ENCODE measurements at places on chromosomes 7 and 10.

GRCh38 chr10:35783305-35783838 is 141.3 kb upstream of the FZD8 start:
- DNase-seq: no peak

GRCh38 chr10:28928484-28928883 is 251.2 kb downstream of the BAMBI start:
- DNase-seq: no peak

GRCh38 chr7:57404967-57405421 is 45.0 kb upstream of the ZNF716 start:
- DNase-seq: no peak

- DNase-seq: no peak
Observed at GRCh38 chr10:80280071-80280800, 9.2 kb downstream of the MAT1A start.

DNA sequence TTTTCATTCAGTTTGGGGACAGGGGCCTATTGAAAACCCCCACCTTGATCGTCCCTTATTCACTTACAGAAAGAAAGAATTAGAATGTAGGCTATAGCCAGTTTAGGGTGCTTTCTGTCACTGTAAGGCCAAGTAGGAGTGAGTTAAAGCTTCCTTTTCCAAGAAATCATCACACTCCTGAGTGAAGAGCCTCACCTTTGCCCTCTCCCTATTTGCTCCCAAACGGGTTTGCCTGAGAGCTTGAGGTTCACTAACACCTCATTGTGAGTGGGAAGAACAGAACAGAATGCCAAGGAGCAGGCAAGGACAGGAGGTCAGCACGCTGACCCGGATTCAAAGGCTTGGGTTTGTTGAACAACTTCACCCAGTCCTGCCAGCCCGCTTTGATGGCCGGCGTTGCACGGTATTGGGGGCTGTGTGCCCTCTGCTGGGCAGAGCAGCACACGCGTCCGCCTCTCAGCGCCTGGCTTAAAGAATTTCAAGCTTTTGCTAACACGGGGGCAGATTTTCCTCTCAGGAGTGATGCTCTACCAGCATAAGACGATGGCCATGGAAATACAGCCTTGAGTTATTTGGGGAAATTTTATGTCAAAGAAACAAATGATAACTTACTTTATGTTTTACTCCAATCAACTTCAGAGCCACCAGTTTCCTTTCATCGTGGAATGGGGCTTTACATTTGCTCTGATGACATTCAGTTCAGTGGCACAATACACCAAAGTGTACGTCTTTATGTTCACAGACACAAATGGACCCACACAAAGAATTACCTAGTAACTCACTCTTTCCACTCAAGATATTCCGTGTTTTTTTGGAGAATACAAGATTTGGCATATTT is 470.0 kb downstream of the SUGCT start:
- peak; percentile 41 for DNase-seq

DNA sequence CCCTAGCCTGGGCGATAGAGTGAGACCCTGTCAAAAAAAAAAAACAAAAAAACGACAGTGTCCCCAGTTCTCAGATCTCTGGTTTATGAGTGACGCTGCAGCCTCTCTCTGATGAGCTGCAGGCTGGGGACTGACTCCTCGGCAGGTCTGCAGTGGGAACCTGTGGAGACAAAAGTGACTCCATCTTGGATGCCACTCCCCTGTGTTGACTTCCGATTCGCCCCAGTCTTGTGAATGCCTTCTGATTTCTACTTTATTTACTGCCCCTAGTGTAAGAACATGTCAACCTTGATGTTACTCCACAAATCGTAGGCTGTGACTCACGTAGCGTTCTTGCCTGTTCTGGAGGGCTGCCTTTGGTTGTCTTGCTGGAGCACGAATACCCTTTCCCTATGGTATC is 6.2 kb downstream of the TACR2 start:
- no peak for DNase-seq

GRCh38 chr7:55369427-55370400 is 4.6 kb downstream of the LANCL2 start:
- no peak for DNase-seq

DNA sequence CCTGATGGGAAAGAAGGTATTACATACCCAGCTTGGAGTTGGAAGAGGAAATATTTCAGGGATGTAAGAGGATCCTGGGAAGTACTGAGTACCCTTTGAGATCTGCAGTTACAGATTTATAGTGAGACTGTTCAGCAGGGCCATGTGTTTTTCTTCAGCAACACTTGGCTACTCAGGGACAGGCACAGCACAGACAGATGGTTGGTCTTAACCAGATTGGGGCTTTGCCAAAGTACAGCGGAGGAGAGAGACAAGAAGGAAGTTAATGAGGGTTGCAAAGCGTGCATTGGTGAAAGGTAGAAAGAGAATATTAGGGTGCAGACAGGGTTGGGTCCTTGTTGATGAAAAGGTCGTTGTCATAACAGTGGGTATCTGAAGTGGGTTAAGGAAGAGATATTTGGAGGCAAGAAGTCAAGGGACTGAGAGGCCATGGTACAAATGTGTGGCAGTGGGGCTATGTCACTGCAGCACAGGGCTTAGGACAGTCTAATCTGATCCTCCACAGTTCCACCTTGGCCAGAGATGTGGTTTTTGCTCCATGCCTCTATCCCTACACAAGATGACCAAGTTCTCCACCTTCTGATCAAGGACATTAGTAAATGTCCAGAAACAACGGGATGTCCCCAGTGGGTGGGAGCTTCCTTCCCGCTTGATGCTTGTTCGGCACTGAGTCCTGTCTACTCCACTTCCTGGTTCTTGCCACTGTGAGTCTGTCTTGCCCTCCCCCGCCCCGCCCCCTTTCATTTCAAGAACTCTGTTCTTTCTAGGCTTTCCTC is 18.9 kb upstream of the DNAJC1 start:
- DNase-seq: peak; percentile 78

DNA sequence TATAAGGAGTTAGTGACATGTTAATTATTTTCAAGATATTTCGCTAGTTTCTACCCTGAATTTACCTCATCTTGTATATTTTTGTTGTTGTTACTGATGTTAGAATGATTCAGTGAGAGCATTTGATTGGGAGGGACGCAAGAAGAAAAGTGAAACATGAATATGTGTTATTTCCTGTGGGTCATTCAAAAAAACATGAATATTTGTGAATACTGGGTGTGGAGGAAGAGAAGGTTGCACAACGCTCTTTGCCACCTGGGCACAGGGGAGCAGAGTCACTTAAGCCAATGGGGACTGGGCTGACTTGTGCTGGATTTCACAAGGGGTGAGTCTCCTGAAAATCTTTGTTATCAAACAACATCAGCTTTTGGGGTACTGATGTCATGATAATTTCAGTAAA is 39.5 kb downstream of the AGK start:
- no peak for DNase-seq

DNA sequence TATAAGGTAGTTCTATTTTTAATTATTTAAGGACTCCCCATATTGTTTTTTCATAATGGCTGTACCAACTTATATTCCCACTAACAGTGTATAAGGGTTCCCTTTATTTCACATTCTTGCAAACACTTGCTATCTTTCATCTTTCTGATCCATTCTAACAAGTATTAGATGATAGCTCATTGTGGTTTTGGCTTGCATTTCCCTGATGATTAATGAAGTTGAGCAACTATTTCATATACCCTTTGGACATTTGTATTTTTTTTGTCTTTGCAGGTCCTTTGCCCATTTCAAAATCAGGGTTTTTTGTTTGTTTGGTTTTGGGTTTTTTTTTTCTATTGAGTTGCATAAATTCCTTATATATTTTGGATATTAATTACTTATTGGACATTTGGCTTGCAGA is 107.2 kb downstream of the EPC1 start:
- DNase-seq: no peak

DNA sequence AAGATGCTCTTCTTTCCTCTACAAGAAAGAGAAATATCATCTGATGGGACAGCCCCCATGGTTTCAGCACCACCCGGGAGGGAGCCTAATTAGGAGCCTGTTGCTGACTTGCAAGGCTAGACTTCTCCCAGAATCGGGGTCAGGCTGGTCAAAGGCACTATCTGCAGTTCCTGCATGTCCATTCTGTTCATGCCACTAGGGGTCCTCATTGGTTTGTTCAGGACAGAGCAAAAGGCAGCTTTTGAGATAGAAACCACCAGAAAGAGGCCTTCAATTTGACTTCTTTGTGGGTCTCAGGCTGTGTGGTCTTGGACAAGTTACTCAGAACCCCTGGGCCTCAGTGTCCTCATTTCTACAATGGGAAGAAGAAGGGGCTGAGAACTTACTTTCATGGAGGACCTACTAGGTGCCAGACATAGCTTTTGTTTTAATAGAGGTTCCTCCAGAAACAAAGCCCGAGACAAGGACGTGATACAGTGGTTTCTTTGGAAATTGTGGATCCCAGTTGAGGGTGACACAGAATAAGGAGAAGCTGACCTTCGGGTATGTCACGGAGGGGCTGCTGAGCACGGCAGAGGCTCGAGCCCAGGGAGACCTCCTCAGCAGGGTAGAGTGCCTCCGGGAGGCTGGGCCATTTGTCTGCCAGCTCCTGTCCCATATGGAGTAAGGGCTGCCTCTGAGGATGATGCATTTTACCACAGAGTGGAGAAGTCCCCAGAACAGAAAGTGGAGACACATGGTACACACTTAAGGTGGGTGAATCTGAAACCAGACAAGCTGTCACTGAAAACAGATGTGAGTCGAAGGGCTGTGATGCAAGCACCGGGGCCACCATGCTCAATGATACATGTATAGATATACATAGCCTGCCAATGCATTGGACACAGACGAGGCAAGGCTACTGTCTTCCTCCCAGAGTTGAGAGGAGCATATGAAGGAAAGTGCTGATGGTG is 33.1 kb upstream of the NEUROD6 start:
- peak; percentile 19 for DNase-seq

DNA sequence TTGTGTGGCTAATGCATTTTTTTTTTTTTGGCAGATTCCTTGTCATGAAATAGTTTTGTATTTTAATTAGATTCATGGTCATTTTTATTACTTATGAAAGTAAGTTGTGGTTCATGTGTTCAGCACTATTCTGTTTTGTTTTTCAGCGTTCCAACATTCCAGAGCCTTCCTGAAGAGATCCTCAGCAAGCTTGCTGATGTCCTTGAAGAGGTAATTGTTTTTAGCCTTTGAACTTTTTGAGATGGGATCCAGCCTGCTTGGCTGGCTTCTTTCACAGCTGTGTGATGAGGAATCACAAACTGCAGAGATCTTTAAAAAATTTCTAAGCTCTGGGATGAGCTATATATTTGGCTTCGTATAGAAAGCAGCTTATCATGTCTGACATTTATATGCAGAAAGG is 208.0 kb upstream of the CSTF2T start:
- no peak for DNase-seq

DNA sequence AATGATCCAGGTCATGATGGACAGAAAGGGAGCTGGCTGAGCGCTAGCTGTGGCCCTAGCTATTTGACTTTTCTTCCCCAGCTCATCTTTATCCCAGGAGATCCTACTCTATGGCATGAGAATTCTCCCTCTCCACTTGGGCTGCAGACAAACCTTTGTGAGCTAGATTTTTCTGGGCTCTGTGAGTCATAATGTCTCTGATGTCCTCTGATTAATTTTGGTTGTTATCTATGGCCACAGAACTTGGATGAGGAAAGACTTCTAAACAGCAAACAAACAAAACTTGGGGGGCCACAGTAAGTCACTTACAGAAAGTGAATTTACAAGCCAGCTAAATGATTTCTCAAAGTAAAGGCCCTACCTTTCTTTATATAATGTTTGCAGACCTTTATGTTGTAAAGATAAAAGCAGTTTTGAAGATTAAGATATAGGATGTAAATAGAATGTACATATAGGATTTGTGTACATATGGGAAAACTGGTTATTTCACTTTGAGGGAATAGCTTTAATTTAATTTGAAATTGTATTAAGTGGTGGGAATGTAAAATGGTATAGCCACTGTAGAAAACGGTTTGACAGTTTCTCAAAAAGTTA is 10.4 kb downstream of the ABLIM1 start:
- no peak for DNase-seq

DNA sequence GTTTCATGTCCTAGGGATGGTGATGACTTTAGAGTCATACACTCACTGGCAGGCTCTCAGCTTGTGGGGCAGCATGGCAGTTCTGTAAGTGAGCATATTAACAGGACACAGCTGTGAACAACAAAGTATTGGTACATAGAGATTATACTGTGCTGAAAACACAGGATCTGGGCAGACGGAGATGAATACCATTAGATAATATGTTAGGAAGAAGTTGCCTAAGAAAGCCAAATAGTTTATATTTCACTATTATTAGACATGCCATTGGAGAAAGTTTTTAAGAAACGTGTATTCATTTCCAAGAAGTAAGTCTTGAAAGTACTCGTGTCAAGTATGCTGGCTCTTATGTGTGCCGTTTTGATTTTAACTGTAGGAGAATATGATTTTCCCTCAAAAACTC is 274.5 kb downstream of the INHBA start:
- no peak for DNase-seq

DNA sequence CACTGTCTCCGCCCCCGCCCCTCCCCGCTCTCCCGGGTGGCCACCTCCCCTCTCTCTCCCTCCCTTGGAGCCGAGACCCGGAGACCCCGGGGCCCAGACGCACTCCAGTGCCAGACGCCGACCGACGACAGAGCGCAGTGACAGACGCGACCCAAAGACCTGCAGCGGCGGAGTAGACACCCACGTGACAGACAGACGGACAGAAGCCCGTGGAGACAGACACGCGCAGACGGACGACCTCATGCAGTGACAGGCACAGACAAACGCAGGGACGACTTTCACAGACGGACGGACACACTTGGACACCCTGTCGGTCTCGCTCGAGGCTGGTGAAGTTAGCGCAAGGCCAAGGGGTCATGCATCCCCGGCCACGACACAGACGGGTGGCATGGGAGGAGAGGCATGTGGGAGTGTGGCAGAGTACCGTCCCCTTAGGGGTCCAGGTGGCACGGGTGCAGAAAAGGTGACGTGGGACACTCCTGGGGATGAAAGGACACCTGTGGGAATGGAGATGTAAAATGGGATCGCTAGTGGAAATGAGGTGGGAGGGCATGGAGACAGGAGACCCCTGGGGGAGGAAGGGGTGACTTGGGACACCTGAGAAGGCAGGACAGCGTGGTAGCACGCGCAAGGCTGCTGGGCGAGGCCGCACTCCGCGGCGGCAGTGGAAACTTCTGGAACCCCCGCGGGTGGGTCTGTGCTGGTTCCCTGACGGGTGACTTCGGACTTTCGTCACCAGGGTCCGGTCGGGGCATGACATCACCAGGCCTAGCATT is 456 bp upstream of the ACHE start:
- DNase-seq: no peak

DNA sequence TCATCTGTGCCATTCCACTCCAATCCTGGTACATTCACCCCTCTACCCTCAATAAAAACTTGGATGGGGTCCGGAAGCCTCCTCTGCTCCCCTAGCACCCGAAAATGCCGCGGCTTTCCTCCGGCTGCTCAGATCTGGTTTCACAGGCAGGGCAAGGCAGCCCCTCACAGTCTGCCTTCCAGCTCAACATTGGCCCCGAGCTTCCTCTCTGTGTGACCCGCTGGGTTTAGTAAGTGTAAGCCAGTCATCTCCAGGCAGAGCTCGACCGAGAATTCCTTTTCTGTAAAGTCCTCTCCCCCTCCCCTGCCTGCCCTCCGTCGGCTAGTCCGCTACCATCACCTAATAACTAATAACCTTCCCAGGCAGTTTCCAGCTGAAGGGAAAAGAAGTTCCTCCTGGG is 3.4 kb downstream of the INHBA start:
- no peak for DNase-seq

GRCh38 chr7:101922631-101923601 is 105.5 kb downstream of the CUX1 start:
- DNase-seq: no peak

- DNase-seq: no peak
Observed at GRCh38 chr7:21368317-21368716, 59.6 kb upstream of the SP4 start.

- no peak for DNase-seq
Observed at GRCh38 chr7:57370739-57371098, 79.3 kb upstream of the ZNF716 start.

- peak; percentile 17 for DNase-seq
Observed at GRCh38 chr10:63633677-63634487, 112.7 kb downstream of the REEP3 start.

Measured in activated naive CD4-positive, alpha-beta T cell treated with anti-CD3 and anti-CD28 coated beads for 36 hours (primary cell).